Bronchial epithelial cell (primary cell): ENCODE measurements at places on chromosomes 2 and 18. TPM values are rescaled to one million over a fixed set of nuclear protein-coding genes. Genes with fewer than 3 reads are reported as not detected.

The ALLC gene
- total RNA-seq = not detected in 2 replicates

The SULT1C4 gene
- total RNA-seq = not detected in 2 replicates

The NT5DC4 gene
- total RNA-seq = not detected in 2 replicates

The ANKRD44 gene
- 0.26 and 0.90 TPM in 2 replicates for total RNA-seq
